Smooth muscle cell of trachea (primary cell): ENCODE measurements at places on chromosomes 1 and 21. TPM values are rescaled to one million over a fixed set of nuclear protein-coding genes. Genes with fewer than 3 reads are reported as not detected.

Gene GJA8
- not detected in 2 replicates for total RNA-seq

Gene SDE2
- 15.3 and 15.5 TPM in 2 replicates for total RNA-seq

Gene HPDL
- total RNA-seq, result 0.50 and 0.73 TPM in 2 replicates

Gene MRPS14
- 21.5 and 33.3 TPM in 2 replicates for total RNA-seq

Gene RPE65
- not detected in 2 replicates for total RNA-seq

Gene HPCAL4
- not detected in 2 replicates for total RNA-seq

Gene TLCD4
- total RNA-seq, result 0.29 and 0.50 TPM in 2 replicates

Gene FAM3B
- total RNA-seq, result not detected in 2 replicates

Gene EVA1B
- 225 and 335 TPM in 2 replicates for total RNA-seq

Gene CLCA1
- 0.15 and 0.17 TPM in 2 replicates for total RNA-seq

Gene COL11A1
- total RNA-seq, result 2.5 and 3.3 TPM in 2 replicates

Gene GUCA2B
- total RNA-seq, result not detected in 2 replicates

Gene HES3
- not detected in 2 replicates for total RNA-seq

Gene SRSF4
- 37.4 and 39.0 TPM in 2 replicates for total RNA-seq

Gene RAB3B
- 29.5 and 33.7 TPM in 2 replicates for total RNA-seq

Gene CCDC24
- total RNA-seq, result 3.6 and 3.8 TPM in 2 replicates

Gene JAM2
- total RNA-seq, result 1.5 and 2.6 TPM in 2 replicates

Gene TENT5C
- 2.6 and 6.0 TPM in 2 replicates for total RNA-seq

Gene DAB1
- total RNA-seq, result 0.15 TPM in 1 of 2 replicates, not detected in the other

Gene RGS1
- total RNA-seq, result not detected in 2 replicates

Gene GRHL3
- total RNA-seq, result not detected in 2 replicates

Gene KISS1
- 0.33 and 1.7 TPM in 2 replicates for total RNA-seq

Gene NPPB
- total RNA-seq, result not detected in 2 replicates

Gene OR2L8
- total RNA-seq, result not detected in 2 replicates

Gene CDC7
- total RNA-seq, result 2.2 and 7.3 TPM in 2 replicates

Gene EXTL2
- total RNA-seq, result 26.1 and 41.2 TPM in 2 replicates

Gene SFN
- total RNA-seq, result 0.17 and 1.6 TPM in 2 replicates

Gene PDE9A
- 0.15 and 0.50 TPM in 2 replicates for total RNA-seq

Gene MTR
- 30.9 and 34.3 TPM in 2 replicates for total RNA-seq
